Foreskin fibroblast (primary cell): ENCODE measurements at places on chromosomes 12 and 14.

GRCh38 chr12:121239351-121240061, 29.6 kb downstream of the P2RX4 start:
- no peak for DNase-seq

- peak; percentile 83 for DNase-seq
Measured at GRCh38 chr14:91996948-91997371, 42.9 kb downstream of the TRIP11 start.

DNA sequence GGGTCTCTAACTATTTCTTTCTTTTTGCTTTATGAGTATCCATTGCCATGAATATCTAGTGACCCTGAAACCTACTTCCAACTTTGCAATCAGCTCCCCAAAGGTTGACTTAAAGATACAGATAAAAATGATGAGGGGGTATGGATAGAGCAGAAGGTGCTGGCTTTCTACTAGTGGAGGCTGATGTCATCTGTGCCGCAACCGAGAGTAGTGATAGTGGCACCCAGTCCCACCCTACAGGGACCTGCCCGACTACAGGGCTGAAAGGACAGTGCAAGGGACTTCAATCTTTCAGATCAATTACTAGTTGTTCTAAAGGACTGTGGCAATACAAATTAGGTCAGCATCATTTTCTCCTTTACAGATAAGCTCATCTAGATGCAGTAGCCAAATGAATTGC, 806.0 kb downstream of the VRK1 start:
- DNase-seq, result no peak

- DNase-seq, result peak; percentile 61
Measured at GRCh38 chr12:57240926-57241401, 10.0 kb downstream of the STAC3 start.

DNA sequence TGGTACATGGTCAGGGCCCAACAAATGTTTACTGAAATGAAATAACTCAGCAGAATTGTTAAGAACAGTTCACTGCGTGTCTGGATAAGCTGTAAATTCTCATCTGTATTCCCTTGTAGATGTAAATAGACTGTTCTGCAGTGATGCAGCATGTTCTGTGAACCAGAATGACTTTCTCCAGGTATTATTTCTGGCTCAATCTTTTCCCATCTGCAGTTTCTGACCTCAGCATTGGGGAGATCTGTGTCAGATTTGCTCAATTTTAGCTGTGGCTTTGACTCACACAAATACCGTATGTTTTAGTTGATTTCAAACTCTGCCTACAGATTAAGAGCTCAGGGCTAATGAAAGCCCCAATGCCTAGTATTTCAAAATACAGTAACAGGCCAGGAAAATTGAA, 49.2 kb upstream of the DICER1 start:
- DNase-seq, result no peak

DNA sequence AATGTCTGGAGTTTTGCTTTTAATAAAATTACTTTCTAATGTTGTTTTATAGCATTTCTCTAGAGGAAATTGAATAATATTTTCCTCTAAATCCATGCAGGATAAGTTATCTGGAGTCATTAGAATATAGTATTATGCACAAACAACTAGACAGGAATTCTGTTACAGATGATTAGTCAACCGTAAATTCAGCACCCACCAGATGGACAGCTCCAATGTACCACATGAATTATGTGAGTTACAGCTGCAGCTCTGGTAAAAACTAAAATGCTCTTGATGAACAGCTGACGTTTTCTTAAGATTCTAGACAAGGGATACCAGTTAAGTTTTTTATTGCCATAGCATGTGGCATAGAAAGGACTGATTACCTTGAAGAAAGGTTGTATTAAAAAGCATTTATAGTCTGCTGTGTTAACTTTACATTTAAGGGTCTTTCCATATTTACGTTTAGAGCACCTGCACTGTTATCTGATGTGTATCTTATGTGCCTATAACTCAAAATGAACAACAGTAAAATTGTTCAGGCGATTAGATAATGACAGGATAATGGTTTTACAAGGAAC, 321.4 kb upstream of the LRFN5 start:
- DNase-seq, result no peak

DNA sequence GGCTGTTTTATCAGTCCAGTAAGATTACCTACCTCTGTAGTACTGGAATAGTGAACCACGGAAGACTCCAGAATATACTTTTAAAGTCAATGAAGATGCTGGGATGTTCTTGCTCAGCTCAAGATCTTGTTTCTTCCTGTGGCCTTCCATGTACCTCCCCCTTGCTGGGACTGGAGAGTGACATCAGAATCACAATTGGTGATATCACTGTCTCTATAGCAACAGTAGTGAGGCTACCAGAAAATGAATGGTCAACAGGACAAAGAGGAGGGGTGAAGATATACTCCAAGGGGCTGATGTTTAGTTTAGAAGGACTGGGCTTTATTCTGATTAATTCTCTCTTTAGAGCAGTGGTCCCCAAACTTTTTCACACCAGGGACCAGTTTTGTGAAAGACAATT, 3.8 kb downstream of the AKAP3 start:
- no peak for DNase-seq

- no peak for DNase-seq
Measured at GRCh38 chr12:93601591-93601990, 29.1 kb downstream of the SOCS2 start.

DNA sequence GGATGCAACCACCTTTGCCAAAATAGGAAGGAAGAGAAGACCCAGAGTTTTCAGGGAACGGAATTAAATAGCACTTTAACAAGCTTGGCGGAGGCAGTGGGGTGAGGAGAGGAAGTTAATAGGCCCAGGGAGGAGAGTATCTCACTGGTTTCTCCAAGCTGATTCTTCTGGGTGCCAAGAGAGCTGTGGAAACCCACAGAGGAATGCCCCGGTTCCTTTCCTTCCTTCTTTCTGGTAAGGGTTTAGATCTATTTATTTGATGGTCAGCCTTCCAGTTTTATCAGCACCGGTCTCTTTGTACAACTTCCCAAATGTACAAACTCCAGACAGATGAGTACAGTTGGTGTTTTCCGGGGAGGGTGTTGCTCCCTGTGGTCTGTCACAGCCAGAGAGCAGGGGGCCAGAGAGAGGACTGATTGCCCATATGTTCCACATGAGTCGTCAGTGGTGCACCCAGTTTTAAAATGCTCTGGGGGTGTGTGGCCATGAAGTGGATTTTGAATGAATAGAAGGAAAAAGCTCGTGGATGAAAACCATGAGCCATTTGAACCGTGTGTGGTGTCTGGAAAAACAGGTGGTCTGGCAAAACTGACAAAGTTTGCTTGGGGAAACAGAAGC, 26.6 kb downstream of the PRKCH start:
- DNase-seq, result no peak

GRCh38 chr12:93219947-93220346, 157.8 kb upstream of the NUDT4 start:
- DNase-seq, result no peak

GRCh38 chr12:47941475-47941780, 22.0 kb upstream of the TMEM106C start:
- DNase-seq, result no peak

DNA sequence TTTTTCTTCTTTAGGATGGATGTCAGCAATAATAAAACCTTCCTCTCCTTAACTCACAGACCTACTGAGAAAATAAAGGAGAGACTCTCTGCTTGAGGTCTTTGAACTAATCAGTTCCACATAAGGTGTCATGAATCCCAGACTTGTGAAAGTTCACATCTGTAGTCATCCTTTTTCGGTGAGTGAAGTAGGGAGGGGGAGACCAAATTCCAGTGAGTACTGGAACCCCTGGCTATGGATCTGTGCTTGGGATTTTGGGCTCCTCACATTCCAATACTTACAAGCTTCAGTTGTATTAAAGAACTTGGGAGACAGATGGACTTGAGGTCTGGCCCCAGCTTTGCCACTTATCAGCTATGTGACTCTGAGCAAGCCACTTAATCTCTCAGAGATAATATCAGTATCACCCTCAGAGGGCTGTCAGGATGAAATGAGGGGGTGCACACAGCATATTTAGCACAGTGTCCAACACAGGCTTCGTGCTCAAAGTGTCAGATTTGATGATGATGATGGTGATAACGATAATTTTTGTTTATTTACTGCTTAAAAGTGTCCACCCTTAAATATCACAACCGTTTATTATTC, 34.8 kb upstream of the APPL2 start:
- DNase-seq, result no peak

DNA sequence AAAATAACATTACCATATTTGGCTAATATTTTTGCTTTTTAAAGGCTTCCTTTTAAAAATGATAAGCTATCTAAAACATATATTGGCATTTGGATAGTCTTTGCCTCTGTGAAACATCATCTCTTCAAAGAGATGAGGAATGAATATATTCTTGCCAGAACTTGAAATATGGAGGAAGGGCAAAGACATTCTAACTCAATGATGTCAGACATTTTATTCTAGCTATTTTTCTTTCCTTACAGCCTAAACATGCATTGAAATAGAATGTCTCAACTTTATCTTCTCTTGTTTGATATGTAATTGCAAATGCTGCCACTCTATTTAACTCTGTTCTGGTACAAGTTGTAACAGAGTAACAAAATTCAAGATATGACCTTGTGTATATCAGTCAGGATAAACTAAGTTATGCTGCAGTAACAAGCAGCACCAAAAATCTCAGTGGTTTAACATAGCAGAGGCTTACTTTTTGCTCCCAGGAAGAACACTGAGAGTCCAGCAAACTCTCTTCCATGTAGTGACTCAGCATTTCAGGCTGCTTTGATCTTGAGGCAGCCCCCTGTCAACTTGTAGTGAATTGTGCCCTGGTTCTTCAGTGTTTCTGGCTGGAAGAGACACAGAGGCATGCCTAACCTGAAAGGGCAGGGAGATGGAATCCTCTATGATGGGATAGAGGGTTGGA, 11.0 kb downstream of the IRAK3 start:
- DNase-seq, result no peak

DNA sequence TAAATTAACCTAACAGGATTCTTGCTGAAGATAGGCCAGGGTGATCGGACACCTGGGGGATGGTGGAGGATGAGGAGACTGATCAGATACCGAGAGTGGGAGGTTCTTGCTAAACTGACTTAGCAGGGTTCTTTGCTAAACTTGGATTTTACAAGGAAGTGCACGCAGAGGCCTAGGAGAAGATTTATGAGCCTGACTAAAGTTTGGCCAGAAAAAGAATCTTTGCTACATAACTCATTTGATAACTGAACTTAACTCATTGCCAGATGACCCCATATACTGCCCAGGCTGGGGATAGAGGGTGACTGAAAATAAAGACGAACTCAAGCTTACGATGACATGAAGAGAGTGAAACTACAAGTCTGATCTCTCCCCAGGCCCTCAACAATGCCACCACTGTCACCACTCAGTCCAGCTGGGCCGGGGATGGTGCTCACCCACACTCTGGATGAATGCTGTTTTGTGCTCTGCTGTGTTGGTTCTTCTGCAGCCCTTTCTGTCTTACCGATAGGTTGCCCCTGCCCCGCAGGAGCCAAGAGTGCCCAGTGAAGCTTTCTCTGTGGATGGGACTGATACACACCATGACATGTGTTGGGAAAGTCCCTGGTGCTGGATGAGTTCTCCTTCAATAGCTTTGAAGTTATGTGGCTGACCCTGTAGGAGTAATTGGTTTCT, 29.0 kb downstream of the PPFIBP1 start:
- no peak for DNase-seq

GRCh38 chr12:107320929-107321631, 227.7 kb upstream of the CRY1 start:
- no peak for DNase-seq

DNA sequence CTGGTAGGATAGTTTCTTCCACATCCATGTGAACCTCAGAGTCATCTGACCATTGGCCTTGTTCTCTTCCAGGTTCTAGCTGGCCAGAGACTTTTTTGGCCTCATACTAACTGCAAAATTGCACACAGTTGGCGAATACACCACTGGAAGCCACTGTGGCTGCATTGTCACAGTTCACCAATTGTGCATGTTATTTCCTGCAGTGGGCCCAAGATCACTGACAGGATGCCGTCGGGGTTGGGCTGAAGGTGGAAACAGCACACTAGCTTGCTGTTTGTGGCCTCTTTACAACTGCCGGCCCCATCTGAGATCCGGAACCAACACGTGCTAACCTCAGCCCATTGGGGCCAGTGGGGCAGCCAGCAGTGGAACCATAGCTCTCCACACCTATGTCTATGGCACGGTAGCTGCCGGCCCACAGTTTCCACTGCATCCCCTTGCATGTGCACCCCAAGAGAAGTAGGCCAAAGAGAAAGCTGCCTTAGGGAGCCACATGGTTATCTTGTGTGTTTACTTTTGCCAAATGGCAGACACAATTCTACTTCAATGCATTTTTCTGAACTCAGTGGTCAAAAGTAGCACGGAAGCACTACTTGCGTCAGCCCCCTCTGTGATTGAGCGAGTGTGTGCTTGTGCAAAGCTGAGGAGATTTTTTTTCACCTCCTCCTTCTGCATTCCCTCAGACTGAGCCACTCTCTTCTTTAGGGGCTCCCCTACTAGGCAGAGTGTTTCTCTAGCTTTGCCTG, 464.0 kb downstream of the RAD51B start:
- DNase-seq, result peak; percentile 21

- DNase-seq, result no peak
Measured at GRCh38 chr12:97275728-97276590, 186.6 kb upstream of the RMST start.

DNA sequence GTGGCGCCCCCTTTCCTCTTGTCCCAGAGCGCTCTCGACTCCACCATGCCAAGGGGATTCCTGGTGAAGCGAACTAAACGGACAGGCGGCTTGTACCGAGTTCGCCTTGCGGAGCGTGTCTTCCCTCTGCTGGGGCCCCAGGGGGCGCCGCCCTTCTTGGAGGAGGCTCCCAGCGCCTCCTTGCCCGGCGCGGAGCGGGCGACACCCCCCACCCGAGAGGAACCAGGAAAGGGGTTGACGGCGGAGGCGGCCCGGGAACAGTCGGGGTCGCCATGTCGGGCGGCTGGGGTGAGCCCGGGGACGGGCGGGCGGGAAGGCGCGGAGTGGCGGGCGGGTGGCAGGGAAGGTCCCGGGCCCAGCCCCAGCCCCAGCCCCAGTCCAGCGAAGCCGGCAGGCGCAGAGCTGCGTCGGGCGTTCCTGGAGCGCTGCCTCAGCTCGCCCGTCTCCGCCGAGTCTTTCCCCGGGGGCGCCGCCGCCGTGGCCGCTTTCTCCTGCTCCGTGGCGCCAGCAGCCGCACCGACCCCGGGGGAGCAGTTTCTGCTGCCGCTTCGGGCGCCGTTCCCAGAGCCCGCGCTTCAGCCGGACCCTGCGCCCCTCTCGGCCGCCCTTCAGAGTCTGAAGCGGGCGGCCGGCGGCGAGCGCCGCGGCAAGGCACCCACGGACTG, 376 bp downstream of the INSM2 start:
- peak; percentile 18 for DNase-seq

DNA sequence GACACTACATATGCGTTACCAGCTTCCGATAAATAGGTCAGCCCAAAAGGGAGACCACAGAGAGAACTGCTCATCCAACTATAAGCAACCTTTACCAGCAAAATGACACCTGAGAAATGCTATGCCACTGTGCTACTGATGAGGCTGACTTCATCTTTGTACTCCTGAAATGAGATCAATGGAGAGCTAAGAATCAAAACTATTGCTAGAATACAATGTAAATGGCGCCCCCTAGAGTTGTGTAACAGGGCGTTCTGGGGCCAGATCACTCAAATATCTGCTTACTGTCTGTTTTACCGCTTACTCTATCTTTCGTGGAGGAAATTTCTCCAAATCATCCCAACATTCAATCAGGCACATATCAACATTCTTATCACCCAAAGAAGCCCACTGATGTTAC, 4.6 kb downstream of the ZNF384 start:
- peak; percentile 51 for DNase-seq

- no peak for DNase-seq
Measured at GRCh38 chr12:3931776-3932175, 58.6 kb upstream of the PARP11 start.
